SK-N-SH treated with all-trans-retinoic acid at 6 μM for 48 hours (cell line): ENCODE measurements at places on chromosomes 6 and 20.

DNA sequence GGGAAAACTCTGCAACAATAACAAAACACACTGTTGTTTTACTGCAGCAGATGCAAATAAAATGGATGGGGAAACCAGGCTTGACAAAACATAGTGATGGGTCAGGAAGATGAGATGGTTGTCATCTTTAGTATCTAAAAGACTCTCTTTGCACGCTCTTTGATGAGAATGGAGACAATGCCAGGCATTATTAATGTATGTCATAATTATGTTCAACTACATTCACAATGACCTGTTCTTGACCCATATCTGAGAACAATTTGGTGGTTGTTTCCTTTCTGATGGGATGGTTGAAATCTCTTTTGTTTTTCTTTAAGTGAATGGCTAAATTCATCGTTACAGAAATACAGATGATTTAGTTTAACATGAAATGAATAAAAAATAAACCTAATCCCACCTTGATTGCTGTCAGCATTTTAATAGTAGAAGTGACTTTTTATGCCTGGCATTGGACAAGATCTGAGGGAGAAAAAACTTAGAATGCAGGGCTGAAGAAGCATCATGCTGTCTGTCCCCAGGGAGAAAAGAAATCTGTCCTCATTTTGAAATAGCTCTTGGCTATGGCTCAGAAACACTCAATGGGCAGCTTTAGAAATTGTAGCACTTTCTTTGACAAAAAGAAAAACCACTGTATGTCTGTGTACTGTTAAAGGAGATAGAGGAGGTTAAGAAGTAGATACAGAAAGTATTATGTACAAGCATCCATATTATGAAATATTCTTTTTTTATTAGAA is 12.4 kb upstream of the GRIK2 start:
- ATAC-seq, result no peak

- ATAC-seq, result peak; percentile 86
These were observed 9.7 kb upstream of the HSP90AB1 start for GRCh38 chr6:44237021-44237812.

- no peak for ATAC-seq
These were observed 10.4 kb downstream of the CALHM6 start for GRCh38 chr6:116471531-116471930.

GRCh38 chr20:52494244-52494643 is 302.7 kb upstream of the ZFP64 start:
- ATAC-seq, result peak; percentile 86

- ATAC-seq, result no peak
These were observed 4.4 kb upstream of the WFDC8 start for GRCh38 chr20:45583502-45583901.

DNA sequence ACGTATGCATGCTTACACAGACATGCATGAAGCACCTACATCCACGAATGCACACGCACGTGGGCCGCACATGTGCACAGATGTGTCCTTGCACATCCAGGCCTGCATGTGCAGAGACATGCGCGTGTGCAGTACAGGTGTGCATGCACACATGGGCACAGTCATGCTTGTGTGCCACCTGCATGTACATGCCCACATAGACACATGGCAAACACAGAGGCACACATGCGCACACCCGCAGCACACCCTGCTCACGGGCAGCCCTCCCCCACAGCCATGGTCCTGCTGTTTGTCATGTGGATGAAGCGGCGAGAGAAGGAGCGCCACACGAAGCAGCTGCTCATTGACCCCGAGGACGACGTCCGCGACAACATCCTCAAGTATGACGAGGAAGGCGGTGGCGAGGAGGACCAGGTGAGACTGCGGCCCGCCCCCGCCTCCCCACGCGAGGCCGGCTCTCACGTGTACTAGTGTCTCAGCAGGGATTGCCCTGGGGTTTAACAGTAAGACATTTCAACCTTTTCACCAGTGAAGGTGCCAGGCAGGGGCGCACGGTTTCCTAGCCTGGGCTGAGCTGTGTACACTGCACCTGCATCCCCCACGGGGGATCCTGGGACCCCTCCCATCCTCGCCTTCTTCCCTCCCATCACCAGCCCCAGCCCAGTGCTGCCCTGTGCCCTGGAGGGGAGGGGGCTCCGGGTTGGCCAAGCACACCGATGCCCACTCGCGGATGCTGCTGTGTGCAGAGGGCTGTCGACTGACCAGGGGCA is 132.8 kb downstream of the TAF4 start:
- ATAC-seq, result no peak

DNA sequence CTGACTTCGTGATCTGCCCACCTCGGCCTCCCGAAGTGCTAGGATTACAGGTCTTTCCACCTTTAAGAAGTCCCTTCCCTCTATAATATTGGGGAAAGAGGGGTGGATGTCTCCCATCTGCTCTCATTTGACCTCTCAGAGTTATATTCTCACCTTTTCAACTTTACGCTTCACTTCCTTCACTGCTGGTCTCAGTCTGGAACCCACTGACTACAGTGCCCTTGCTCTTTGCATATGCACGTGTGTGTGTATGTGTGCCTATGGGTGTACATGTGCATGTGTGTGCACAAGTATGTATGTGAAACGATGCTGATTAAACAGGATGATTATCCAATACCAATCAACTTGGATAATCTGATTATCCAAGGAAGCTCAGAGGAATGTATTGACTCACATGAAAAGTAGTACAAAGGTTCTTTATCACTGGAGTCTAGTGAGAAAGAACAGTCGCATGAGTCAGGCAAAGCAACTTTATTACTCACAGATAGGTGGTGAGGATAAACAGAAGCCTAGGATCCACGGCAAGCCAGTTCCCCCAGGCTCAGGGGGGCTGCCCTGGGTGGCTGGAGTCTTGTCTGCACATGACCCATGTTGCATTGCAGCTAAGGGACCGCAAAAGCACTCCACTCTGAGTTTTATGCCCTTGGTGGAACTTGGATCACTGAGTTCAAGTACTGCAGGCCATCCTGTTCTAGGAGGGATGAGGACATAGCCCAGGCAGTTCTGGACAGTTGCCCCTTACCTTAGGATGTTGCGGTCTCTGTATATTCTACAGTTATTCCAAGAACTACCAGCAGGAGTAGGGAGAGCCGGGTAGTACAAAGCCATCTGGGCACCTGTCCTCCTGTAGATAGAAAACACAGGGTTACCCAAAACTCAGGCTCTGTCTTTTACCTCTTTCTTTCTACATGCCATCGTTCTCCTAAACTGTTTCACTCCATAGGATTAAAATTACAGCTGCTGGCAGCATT is 50.9 kb downstream of the SNRNP48 start:
- peak; percentile 66 for ATAC-seq
